ENCODE measurements at places on chromosomes 7 and 10. TPM values are rescaled to one million over a fixed set of nuclear protein-coding genes. Genes with fewer than 3 reads are reported as not detected.

DNA sequence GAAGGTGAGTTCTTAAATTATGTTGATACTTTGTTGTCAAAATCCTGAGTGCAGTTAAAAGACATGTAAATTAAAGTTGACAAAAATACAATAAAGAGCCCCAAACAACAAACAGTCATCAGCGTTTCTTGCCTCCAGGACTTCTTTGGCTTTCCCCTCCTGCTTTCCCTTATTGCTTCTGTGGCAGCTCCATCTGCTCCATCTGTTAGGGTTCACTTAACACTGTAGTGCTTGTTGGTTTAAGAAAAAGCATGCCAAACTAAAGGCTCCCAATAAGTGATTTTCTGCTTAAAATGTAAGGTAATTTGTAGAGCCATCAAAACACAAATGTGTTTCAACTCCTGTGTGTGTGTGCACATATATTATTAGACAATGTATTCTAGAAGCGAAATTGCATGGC, 254.3 kb upstream of the GNAI1 start:
- DNase-seq: no peak
- no peaks in the 10 kb centered on the region for H3K4me1 ChIP-seq
- no peaks in the 10 kb centered on the region for H3K36me3 ChIP-seq
- H3K27ac ChIP-seq: no peak overlapping the region
- H3K27me3 ChIP-seq: peaks cover under 1% of the 10 kb centered on the region

The OGDHL gene
- 7.5 TPM for total RNA-seq

The TMEM176A gene
- 1.3 TPM for total RNA-seq

DNA sequence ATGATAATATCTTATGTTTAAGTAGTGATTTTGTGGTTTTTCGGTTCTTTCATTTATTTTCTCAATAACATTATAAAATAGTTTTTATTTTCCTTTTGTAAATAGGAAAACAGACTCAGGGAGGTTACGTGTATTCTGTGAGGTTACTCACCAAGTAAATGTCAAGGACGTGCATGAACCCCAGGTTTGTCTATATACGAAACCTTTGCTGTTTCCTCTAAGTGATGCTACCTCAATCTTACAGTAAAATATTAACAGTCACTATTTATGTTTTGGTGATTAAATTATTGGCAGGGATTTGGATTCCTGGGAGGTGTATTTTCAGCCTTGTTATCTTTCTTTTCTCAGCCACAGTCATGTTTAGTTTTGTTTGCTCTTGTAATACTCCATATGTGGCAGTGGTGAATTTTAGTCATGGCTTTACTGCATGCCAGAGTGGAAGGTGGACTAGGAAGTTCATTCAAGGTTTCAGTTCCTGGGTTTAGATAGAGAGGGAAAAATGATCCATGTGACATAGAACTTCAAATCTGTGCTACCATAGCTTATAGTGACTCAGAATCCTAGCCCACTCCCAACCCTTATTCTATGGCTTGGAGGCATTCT, 139.9 kb downstream of the ARL4A start:
- no peaks in the 10 kb centered on the region for H3K36me3 ChIP-seq
- no peak overlapping the region for H3K4me3 ChIP-seq
- peak overlapping the region; percentile 77 for H3K27ac ChIP-seq
- H3K4me1 ChIP-seq: peaks cover 6% of the 10 kb centered on the region

GRCh38 chr7:147078312-147078711, 961.7 kb downstream of the CNTNAP2 start:
- DNase-seq: no peak
- H3K36me3 ChIP-seq: no peaks in the 10 kb centered on the region
- H3K27ac ChIP-seq: no peak overlapping the region
- H3K27me3 ChIP-seq: peaks cover 4% of the 10 kb centered on the region
- no peaks in the 10 kb centered on the region for H3K4me1 ChIP-seq
- no peak overlapping the region for H3K4me3 ChIP-seq
